ENCODE measurements at places on chromosomes 1 and 21.

DNA sequence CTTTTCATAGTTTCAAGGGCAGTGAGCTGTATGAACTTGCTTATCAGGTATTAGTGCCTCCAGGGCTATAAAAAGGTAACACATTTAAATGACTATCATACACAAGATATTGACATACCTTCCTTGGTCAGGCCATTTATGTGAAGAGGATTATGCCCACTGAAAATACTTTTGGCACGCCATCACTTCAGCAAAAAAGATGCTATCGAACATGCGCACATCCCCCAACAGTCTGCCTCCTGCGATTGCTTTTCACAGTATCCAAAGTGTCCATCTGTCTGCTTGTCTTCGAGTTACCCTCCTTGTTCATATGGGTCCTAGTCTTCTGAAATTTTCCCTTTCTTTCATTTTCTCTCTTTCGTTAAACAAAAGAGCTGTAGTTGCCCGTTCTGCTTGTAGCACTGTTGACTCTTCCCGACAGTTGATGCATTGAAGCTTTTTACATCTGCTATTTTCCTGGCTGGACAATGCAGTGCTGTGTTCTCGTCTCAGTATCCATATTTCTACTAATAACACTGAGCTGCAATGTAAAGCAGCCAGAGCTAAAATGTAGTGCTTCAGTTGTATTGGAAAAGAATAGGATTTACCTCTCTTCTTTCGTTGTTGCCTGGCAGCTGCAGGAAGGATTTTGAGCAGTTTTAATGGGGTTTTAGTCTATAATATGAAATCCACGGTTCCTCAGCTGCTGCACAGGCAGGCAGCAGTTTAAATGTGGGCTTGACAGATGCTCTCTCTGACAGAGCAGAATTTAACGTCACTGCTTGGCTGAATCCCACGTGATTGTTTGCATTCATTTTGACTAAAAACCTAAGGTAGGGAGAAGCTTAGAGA lies at the start of gene B3GALT2:
TSS of gene B3GALT2 (minus strand) at position 713 of the 831 bp plus-strand sequence. CDS start 5,051 bp downstream, outside the sequence.
- peak; percentile 36 for DNase-seq

- DNase-seq = no peak
Observed at GRCh38 chr1:75074831-75075395, 59.3 kb upstream of the LHX8 start.

GRCh38 chr1:25503551-25504426 lies 39.6 kb upstream of the LDLRAP1 start:
- DNase-seq = no peak

DNA sequence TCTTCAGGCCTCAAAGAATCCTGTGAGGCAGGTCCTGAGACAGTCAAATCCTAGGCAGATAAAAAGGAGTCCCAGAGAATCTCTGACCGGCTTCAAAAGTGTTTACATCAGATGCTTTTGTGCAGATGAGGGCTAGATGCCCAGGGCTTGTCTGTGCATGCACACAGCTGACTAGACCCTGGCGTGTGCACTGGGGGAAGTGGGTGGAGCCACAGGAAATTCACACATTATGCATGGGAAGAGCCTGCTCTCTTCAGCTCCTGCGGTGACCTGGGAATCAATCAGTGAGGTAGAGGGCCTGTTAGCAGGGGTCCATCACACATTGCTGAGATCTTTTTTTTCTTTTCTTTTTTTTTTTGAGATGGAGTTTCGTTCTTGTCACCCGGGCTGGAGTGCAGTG lies 36.6 kb upstream of the NHLH2 start:
- no peak for DNase-seq

DNA sequence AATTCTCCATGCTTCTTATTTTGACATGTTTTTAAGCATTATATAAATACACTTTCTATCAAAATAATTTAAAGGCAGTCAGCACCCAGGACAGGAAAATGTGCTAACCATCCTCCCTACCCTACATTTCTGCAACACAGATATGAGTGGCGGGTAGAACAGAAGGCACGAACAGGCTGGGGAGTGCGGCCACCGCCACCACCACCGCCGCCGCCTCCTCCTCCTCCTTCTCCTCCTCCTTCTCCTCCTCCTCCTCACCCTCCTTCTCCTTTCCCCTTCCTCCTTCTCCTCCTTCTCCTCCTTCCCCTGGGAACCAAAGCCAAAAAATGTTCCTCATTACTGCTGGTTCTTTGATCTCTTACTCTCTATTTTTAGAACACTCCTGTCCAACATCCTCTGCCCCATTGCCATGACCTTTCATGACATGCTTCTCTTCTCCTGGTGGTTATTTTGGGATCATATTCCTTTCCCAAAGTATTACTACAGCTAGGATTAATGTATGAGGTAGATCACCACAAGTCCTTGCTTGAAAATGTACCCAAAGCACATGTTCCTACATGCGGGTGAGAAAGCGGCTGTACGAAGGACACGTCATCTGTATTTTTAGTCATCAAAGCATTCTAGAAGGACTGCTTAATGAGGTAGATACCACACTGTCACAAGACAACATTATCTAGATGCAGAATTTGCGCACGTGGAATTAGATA lies 24.5 kb upstream of the CCN1 start:
- DNase-seq = no peak

- DNase-seq = no peak
Observed at GRCh38 chr1:218553197-218553596, 208.1 kb downstream of the TGFB2 start.

DNA sequence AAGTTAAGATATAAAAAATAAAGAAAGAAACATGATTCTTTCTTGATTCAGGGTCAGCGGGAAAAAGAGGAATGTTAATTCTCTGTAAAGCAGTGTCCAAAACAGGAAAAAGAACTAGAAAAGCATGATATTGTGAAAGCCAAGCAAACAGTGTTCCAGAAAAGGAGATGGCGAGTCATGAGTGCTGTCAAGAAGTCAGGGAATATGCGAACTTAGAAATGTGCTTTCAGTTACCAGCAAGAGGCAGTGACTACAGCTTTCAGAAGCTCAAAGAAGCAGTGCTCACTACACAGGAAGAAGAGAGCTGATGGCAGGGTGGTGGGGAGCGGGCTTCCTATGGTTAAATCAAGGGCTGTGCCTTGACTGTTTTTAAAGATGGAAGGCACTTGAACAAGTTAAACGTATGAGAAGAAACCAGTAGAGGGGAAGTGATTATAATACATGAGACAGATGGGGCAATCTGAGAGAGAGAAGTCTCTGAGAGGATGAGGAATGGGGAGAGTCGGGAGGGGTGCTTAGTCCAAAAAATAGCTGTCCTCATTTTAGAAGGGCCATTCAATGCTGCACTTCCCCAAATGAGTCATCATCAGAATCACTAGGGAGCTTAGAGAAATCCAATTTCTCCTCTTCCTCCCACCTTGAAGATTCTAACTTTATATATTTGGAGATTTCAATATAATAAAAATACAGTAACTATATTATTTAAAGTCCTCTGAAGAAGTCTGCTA lies 90.4 kb downstream of the KCNK1 start:
- DNase-seq = no peak

- DNase-seq = no peak
Observed at GRCh38 chr1:59026472-59026948, 242.7 kb upstream of the JUN start.

Measured in nucleus accumbens (tissue), 56 donors.